ENCODE measurements at places on chromosomes 1 and 21.

GRCh38 chr1:151888972-151889570, 20.2 kb downstream of the THEM4 start:
- no peak for DNase-seq

DNA sequence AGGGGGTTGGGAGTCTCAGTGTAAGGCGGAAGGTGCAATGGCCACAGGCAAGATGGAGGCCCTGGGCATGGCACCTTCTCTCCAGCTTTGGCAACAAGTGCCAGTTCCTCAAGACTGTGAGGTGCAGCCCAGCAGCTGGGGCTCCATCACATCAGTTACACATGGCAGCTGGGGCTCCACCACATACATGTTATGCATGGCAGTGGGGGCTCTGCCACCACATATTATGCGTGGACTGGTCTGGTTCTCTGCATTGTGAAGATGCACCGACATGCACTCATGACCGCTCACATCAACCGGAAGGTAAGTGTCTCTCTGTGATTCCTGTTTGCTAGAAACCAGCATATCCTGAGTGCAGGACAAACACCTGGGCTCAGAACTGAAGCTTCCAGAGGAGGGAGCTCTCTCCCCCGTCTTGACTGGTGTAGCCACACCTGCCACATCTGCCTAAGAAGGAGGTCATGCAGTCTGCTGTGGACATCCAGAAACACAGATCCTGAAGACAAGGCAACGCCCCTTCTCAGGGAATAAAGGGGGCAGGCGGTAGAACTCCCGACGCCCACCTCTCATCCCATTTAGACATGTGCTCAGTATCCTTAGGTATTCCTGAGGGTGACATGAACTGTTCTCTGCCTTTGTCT, 104.1 kb upstream of the TMPRSS2 start:
- no peak for DNase-seq

DNA sequence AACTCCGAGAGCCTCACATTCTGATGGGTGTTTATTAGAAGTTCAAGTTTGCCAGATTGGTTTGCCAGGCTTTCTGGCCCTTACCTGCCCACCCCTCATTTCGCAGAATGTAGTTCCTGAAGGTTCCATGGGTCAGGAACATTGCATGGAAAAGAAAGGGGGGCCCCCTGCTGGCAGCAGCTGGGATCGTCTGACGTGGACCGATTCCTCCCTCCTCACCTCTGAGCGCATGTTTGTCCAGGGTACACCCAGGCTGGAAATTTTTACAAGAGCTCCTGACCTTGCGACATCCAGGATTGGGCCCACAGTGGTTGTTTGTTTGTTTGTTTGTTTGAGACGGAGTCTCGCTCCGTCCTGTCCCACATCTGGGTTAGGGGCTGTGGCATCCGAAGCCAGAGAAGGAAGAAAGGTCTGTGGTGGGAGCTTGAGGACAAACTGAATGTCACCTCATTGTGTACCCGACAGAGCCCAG, 126.0 kb upstream of the TMEM51 start:
- no peak for DNase-seq

DNA sequence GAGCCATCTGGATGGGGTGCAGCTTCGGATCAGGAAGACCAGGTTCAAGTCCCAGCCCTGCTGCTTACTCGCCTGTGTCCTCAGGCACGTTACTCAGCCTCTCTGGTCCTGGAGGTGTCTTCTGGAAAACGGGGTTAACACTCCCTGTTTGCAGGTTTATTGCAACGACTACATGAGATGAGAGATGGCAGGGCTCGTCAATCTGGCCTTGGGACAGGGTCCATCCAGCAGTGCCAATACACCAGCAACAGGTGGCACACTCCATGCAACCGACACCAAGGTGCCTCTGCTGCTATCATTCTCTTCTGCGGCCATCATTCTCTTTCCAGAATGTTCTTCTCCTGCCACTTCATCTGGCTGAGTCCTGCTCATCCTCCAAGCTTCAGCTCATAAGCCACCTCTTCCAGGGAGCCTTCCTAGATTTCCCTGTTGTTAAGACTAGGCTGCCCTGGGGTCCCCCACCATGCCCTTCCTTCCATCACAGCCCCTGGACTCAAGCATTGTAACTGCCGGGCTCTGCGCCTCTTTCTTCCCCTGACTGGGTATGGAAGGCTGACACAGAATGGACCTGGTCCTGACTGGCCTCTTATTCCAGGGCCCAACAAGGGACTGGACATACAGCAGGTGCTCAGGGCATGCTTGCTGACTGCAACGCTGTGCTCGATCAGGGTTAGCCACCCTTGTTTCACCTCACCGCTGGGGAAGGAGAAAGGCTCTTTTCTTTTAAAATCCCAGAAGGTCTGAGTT, 87.4 kb downstream of the DMRTB1 start:
- DNase-seq: no peak

- DNase-seq: no peak
These were observed 128.6 kb downstream of the ST6GALNAC3 start for GRCh38 chr1:76203127-76203526.

GRCh38 chr1:4836574-4836973, 182.2 kb downstream of the AJAP1 start:
- no peak for DNase-seq

DNA sequence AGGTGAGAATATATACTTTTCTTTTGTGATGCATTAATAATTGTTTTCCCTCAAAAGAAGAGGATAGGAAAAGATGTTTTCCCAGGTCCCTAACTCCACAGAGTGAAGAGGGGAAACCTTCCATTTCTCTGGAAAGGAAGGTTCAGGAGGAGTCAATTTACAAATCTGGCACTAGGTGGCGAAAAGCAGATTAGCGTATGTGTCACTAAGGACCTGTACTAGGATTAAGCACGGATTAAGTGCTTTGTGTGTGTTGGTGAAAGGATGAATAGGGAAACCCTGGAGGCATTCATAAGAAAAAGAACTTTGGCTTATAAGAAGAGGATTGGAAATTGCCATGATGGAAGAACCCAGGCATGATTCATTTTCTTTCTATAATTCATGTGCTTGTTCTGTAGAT, 410.1 kb upstream of the PLXNA2 start:
- no peak for DNase-seq

- no peak for DNase-seq
These were observed 12.2 kb upstream of the TCEA3 start for GRCh38 chr1:23436520-23437354.

GRCh38 chr1:165698761-165699052, 345 bp upstream of the ALDH9A1 start:
- DNase-seq: no peak

GRCh38 chr1:45923343-45923742, 119.9 kb downstream of the MAST2 start:
- DNase-seq: no peak

GRCh38 chr21:17414766-17415165, 98.1 kb upstream of the CXADR start:
- no peak for DNase-seq

All from stimulated activated CD8-positive, alpha-beta memory T cell treated with anti-CD3 and anti-CD28 coated beads, Interleukin-15, amount 100 ng/mL, for 4 hours (primary cell).